SJSA1 (cell line): ENCODE measurements at places on chromosomes 16 and 17. TPM values are rescaled to one million over a fixed set of nuclear protein-coding genes. Genes with fewer than 3 reads are reported as not detected.

DNA sequence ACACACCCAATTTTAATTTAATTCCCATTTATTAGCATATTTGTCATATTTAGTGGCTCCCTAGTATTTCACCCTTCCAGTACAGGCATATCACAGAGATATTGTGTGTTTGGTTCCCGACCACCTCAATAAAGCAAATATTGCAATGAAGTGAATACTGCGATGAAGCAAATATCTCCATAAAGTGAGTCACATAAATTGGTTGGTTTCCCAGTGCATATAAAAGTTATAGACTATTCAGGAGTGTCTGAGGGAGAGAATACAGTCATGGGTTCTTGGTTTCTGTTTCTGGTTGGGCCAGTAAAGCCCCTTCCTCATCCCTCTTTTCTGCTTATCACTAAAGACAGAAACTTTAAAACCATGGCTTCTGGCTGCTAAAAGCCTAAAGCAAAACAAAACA, 295.4 kb upstream of the AXIN2 start:
- no peaks in the 10 kb centered on the region for H3K36me3 ChIP-seq
- H3K27ac ChIP-seq = no peak overlapping the region
- no peaks in the 10 kb centered on the region for H3K27me3 ChIP-seq
- no peak overlapping the region for H3K4me3 ChIP-seq
- DNase-seq = no peak

Gene CD7
- not detected in 2 replicates for total RNA-seq

Gene MRC2
- total RNA-seq = 202 and 254 TPM in 2 replicates

Gene SETD1A
- 0.60 and 2.2 TPM in 2 replicates for total RNA-seq

GRCh38 chr16:66399930-66400329, 27.2 kb upstream of the BEAN1 start:
- no peak for DNase-seq
- no peak overlapping the region for H3K27ac ChIP-seq

Gene CBFA2T3
- not detected in 2 replicates for total RNA-seq

DNA sequence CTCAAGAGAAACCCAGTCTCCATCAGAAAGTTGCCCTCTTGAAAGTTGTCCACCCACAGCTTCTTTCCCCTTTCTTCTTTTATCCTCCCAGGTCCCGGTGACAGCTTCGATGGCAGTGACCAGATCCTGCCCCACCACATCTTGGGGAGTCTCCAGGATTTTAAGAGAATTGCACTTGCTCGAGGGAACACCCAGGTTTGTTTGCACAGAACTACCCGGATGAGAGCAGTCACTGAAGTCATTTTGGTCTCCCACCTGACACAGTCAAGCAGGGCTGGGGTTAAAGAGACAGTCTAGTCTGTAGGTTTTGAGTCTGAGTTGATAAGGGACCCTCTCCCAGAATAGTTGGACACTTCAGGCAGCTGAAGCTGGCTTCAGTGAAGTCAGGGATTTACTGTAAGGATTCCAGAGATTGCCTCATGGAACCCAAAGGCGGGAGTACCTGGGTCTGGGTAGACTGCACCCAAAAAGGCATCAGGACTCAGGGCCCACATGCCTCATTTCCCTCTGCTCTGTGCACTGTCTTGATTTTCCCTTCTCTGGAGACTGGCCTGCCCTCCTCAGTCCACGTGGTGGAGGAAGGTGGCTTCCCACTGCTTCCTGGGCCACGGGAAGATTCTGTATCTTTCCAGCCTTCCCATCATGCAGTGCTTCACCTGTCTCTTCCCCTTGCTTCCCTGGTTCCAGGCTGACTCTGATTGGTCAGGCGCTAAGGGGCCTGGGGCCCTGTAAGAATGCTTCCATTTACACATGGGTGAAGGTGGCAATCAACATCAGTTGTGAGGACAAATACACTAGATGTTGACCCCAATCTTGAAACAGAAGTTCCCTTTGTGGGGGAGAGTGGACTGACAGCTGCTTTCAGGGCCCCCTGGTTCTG, 9.5 kb downstream of the MYCBPAP start:
- no peak overlapping the region for H3K27ac ChIP-seq
- no peaks in the 10 kb centered on the region for H3K36me3 ChIP-seq
- H3K4me1 ChIP-seq = no peaks in the 10 kb centered on the region
